Activated naive CD4-positive, alpha-beta T cell treated with anti-CD3 and anti-CD28 coated beads, Interleukin-2, amount 10 ng/mL, durations not matched to agents 5 hours and 36 hours (primary cell): ENCODE measurements at places on chromosomes 6 and 20. TPM values are rescaled to one million over a fixed set of nuclear protein-coding genes. Genes with fewer than 3 reads are reported as not detected.

Gene EFCAB8
- 0.39 TPM for total RNA-seq

Gene TRAPPC3L
- not detected for total RNA-seq

Gene VGLL2
- not detected for total RNA-seq

Gene KHDC1L
- not detected for total RNA-seq

Gene RAMACL
- total RNA-seq = 0.36 TPM

Gene TFAP2C
- not detected for total RNA-seq
